NB4 (cell line): ENCODE measurements at places on chromosomes 4 and X.

DNA sequence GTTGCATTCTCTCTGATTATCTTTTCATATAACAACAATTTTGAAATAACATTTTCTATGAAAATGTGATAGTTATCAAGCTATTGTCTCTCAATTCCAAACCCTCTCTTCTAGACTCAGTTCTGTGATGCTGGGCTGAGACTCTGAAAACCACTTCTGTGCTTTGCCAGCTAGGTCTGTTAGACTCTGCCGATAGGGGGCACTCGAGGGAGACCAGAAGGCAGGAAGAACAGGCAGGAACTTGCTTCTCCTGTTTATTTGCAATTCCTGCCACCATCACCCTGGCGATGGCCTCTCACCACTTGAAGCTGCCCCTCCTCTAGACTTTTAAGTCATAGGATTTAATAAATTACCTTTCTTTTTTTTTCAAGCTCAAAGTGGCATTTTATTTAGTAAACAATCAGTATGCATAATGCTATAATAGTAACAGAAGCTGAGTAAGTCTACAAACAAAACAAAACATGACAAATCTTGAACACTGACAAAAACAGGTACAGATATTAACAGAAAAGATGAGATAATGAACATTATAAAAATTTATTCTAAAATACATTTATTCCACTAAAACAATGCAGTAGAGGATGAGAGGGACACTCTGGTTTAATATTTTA is 49.7 kb downstream of the RASL11B start:
- DNase-seq, result peak; percentile 78

DNA sequence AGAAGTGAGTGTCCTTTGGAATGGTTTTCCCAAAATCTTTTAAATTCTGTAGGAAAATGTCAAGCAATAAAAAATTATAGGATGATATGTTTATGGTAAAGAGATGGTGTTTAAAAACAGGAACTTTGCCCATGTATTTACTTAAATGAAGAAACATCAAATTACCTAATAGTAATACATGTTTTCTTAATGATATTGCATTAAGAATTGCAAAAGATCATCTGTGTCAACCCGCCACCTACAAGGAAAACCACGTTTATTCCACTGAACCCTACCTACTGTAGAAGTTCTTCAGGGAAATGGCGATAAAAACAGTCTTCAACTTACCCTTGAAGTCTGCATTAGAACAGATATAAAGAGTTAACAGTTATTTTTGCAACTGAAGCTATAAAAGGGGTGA is 67.2 kb upstream of the NDP start:
- DNase-seq, result no peak

DNA sequence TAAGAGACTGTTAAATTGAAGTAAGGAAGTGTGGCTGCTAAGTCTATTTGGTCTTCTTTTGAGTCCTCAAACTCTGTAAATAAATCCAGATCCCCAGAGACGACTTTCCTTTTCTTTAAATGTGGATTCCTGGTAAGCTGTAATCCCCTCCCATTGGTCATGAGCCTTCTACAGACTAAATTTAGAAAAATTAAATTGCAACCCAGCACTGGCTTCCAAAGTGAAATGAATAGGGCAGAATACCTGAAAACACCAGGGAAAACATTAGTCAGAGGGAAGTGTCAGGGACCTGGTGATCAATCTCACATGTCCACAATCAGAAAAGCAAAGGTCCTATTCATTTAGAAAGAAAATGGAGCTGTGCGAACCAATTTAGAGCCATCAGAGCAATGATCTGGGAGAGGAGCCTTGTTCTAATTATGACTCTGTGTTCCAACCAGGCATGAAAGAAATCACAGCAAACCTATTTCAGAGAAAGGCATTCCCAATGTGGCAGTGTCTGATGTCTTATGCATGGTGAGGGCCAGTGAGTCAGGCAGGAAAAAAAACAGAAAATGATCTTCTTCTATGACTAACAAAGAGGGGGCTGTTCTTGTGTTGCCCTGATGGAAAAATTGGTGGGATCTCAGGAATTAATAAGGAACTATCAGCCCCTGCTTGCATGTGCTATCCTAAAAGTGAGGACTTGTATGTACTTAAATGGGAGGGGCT is 19.8 kb upstream of the CCDC149 start:
- no peak for DNase-seq

- no peak for DNase-seq
These were observed 166.2 kb downstream of the WDFY3 start for GRCh38 chr4:84800256-84800655.

DNA sequence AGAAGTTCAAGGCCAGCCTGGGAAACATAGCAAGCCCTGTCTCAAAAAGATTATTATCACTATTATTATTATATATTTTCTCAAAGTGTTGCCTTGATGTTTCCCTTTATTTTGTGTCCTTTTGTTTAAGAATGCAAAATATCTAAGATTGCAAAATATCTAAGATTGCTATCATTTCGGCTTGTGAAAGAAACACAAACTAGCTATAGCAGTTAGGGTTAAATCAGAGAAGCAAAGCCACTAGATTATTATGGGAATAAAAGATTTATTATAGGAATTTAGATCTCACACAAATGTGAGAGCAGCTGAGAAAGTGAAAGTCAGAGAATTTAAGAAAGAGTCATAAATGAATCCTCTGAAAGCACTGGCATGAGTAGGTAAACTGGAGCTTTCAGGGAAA is 18.0 kb upstream of the TMEM184C start:
- DNase-seq, result no peak

DNA sequence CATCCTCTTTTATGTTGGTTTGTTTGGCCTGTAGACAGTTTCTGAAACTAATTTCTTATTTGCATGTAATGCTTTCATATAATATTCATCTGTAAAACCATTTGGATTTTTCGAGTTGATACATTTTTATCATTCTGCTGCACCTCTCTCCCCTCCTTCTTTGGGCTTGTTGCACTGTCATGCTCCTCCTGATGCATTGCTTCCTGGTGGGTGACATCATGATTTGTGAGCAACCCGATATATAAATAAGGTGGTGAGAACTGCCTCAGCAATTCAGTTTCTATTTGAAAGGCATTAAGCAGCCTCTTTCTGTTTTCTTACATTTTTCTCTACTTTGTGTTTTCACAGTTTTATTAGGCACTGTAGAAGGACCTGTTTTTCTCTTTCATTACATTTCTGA is 515.7 kb downstream of the RPA4 start:
- DNase-seq, result no peak

GRCh38 chr4:42656679-42656943 is 294 bp downstream of the ATP8A1 start:
- no peak for DNase-seq

- DNase-seq, result no peak
These were observed 48.6 kb downstream of the LRP2BP start for GRCh38 chr4:185346975-185347601.

DNA sequence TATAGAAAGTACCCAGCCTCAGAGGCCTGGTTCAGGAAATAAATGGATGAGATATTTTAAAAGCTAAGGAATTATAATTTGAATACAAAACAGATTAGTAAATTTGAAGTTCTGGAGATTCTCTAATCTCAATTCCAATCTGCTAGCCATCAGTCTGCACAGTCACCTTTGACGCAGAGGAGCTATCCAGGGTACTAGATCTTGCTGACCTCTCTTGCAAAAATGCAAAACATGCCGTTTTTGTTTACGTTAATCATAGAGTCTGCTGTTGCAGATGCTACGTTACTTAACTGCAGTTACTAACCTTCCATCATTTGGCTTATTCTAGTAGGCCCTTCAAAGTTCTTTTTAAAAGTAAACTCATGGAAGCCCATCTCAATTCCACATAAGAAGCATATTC is 10.4 kb downstream of the CCSER1 start:
- peak; percentile 4 for DNase-seq

GRCh38 chrX:55523356-55523755 is 33.7 kb upstream of the USP51 start:
- DNase-seq, result no peak

- DNase-seq, result no peak
These were observed 62.3 kb upstream of the TLL1 start for GRCh38 chr4:165810726-165811125.

DNA sequence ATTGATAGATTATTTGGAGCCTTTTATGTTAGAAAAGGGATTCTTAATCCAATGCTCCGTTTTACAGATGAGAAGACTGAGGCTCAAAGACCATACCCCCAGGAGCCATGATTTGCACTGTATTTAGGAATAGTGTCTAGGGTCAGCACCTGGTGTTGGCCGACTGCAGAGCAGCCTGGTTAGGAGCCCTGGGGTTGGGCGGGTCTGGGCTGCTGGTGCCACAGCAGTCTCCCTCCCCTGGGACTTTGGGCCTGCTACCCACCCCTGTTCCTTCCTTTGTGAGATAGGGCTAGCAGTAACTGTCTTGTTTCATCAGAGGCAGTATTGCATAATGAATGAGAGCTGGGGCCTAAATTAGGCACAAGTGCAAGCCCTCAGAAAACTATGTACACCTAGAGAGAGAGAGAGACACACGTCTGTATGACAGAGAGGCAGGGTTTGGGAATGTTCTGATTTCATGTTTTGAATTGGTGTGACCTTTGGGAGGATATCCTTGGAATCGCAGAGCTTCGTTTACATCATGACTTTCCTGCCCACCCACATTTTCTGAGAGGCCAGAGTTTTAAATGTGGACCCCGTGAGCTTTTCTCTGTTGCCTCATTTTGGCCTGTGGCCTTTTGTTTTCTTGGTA is 111.7 kb downstream of the PTTG2 start:
- DNase-seq, result peak; percentile 100

- no peak for DNase-seq
These were observed 33.4 kb upstream of the RASGEF1B start for GRCh38 chr4:81505004-81505598.

DNA sequence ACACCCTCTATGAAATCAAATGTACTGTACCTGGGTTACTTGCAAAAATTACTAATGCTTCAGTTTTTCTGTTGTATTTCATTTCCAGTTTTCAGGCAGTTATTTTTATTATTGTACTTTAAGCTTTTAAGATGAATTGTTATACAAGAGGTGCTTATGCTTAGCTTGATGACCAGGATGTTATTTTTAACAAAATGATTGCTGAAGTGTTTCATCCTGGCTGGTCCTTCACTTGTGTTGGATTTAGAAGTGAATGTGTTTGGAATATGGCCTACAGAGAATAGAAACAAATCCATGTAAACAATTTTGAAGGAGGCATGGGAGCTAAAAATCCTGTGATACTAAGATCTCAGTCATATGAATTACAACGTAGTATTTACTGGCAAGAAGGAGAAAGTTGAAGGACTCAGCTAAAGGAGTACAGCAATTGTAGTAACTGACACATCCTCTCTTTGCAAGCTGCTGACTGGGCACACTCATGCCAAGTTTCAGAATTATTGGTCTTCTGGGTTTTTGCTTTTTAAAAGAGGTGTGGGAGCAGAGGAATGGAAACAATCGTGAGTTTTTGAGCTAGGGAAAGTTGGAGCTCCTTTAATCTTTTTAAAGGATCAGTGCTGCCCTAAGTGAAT is 9.2 kb downstream of the UBE2A start:
- no peak for DNase-seq

- peak; percentile 9 for DNase-seq
These were observed 254.2 kb downstream of the DHX15 start for GRCh38 chr4:24330172-24330571.

DNA sequence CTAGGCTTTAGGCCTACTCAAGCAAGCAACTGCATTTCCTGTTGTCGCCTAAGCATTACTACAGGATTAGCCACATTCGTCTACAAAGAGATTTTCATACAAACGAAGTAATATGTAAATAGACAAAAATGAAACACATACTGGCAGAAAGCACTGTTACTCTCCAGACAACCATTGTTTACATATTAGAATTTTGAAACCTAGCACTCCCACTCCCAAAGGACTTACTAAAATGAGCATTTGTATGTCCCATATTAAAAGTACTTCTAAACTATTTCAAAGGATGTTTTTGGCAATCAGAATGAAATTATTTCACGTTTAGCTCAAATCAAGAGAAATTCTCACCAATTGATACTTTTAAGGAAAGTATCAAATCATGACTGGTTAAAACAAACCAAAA is 570.8 kb downstream of the PRR32 start:
- no peak for DNase-seq

GRCh38 chr4:73750730-73751129 is 10.4 kb downstream of the CXCL8 start:
- no peak for DNase-seq

GRCh38 chrX:31331015-31331414 is 259.2 kb upstream of the FTHL17 start:
- no peak for DNase-seq

- DNase-seq, result no peak
These were observed 890 bp downstream of the RASSF6 start for GRCh38 chr4:73619346-73619745.

DNA sequence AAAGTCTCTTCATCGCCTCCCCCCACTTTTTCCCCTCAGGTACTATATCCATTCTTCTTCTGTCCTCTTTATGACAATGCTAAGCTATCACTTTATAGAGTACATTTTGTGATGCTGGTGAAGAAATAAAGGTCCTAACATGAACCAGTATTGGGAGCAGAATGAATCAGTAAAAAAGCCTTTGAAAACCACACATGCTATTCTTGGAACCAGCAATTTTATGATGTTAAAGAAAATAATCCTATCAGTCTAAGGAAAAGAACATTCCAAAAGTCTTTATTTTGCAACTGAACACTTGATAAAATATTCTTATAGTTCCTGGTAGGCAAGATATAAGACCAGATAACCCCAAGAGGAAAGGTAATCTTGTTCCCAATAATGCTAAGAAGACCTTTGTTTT is 107.8 kb upstream of the MCF2 start:
- DNase-seq, result no peak

- DNase-seq, result peak; percentile 67
These were observed 169.0 kb downstream of the CORIN start for GRCh38 chr4:47668810-47669408.

GRCh38 chr4:161393602-161394001 is 770.2 kb downstream of the FSTL5 start:
- no peak for DNase-seq

GRCh38 chr4:173535165-173535902 is 5.3 kb upstream of the HAND2 start:
- DNase-seq, result no peak

DNA sequence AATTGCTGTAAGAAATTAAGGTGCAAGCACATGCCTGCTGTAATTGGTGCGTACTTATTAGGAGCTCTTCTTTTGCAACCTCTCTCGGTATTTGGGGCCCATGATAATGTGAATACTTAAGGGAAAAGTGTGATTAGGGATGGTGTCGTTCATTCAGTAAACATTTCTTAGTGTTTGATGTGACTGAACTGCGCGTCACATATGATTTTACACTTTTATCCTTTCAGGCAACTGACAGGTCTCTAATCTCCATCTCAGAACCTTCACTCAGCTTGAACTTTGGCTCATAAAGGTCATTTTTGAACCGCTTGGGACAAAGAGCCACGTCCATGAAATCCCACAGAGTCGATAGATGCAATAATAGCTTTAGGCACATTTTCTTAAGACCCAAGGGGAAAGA is 612.1 kb upstream of the PITX2 start:
- no peak for DNase-seq

GRCh38 chr4:135368831-135369230 is 1167.2 kb upstream of the PABPC4L start:
- no peak for DNase-seq

GRCh38 chr4:94457692-94458106 is 6.0 kb downstream of the PDLIM5 start:
- DNase-seq, result no peak

GRCh38 chr4:26410385-26411293 is 79.6 kb downstream of the CCKAR start:
- peak; percentile 77 for DNase-seq

GRCh38 chrX:17922303-17922702 is 61.2 kb upstream of the RAI2 start:
- no peak for DNase-seq

- no peak for DNase-seq
These were observed 199.2 kb upstream of the FAM9B start for GRCh38 chrX:9233141-9233540.

GRCh38 chr4:143402776-143403552 is 66.3 kb downstream of the GAB1 start:
- no peak for DNase-seq
